Urothelium cell line (cell line): ENCODE measurements at places on chromosomes 5 and 9.

- no peak for DNase-seq
These were observed 33.0 kb upstream of the CTNNAL1 start for GRCh38 chr9:109046346-109046745.

- no peak for DNase-seq
These were observed 422.5 kb downstream of the CDH18 start for GRCh38 chr5:19565466-19565865.

- no peak for DNase-seq
These were observed 1.3 kb upstream of the HAND1 start for GRCh38 chr5:154479160-154479943.

DNA sequence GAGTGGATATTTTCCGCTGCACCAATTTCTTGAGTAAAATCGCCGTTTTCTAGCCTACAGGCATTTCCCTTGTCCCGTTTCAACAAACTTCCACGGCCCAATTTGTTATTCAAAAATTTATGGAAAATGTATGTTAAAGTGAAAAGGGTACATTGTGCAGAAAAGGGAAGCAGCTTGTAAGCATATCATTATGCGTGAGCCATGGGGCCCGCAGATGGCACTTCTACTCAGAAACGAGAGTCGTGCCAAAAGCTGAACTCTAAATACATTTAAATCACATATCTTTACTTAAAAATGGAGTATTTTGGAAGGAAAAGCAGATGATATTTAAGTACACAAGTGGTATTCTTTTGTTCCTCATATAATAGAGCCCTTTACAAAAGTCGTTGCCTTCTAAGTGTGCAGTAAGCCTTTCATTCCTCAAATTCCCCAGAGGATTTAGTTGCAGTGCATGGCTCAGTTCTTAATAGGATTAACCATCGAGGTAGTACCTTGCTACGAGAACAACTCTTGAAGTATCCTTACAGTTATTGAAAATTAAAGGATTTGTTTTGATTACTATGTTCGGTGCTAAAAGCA lies 1227.2 kb upstream of the WWC1 start:
- no peak for DNase-seq

DNA sequence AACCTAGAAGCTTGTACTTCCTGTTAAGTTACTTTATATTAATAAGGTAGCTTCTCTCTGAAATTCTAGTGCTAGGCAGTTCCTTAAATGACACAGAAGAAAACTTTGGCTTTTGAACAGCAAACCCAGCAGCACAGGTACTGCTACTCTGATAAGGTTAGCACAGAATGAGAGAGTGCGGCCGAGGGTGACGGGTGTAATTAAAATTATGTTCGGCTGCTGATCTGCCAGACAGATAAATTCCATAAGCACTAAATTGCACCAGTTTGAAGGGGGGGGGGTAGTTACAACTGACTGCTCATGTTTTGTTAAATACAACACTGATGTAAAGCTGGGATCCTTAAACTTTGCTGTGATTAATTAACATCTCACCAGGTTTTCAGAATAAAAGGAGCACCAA lies 475.1 kb downstream of the SPOCK1 start:
- DNase-seq = no peak

DNA sequence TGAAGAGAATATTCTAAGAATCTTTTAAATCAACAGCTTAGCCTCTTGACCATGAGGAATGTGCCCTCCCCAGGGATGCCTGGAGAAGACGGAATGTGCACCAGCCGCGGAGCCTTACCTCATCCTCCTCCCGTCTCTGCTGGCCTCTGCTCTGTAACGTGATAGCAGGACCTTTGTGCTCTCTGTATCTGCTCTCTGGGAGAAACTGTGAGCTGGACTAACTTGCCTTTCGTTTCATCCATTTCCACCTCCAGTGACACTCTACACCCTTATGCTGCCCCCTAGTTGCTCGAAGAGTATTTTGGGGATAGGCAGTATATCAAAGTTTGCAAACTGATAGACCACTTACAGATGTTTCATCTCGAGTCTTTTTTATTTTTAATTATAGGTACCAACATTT lies 141.4 kb downstream of the NPR3 start:
- peak; percentile 62 for DNase-seq

- peak; percentile 61 for DNase-seq
These were observed 752 bp upstream of the ANKH start for GRCh38 chr5:14872070-14872989.

DNA sequence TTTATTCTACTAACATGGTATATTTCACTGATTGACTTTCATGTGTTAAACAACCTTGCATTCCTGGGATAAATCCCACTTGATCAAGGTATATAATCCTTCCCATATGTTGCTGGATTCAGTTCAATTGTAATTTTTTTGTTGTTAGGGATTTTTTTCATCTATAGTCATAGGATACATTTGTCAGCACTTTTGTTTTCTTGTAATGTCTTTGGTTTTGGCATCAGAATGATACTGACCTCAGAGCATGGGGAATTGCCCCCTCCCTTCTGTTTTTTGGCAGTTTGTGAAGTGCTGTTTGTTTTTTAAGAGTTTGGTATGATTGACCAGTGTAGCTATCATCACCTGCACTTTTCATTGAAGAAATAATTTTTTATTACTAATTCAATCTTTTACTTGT lies 176.8 kb upstream of the RASEF start:
- DNase-seq = no peak

GRCh38 chr9:5939530-5939929 lies 48.8 kb downstream of the MLANA start:
- no peak for DNase-seq

DNA sequence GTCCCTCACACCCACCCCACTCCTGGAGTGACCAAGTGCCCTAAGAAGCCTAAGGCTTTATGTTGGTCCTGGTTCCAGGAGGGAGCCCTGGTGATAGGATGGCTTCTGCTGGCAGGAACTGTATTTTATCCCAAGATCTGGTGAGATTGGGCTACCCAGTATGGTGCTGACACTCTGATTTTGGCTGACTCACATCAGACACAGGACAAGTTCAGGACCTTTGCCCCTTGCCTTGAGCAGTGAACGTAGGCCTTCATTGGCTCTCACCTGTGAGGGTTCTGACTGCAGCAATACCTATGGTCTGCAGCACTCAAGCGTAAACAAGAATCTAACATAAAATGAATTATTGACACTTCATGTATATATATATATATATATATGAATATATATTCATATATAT lies 25.0 kb downstream of the BHMT start:
- DNase-seq = no peak
